ENCODE measurements at places on chromosomes 3 and 15.

GRCh38 chr3:10647376-10647775 lies 142.0 kb upstream of the ATP2B2 start:
- no peak for DNase-seq

DNA sequence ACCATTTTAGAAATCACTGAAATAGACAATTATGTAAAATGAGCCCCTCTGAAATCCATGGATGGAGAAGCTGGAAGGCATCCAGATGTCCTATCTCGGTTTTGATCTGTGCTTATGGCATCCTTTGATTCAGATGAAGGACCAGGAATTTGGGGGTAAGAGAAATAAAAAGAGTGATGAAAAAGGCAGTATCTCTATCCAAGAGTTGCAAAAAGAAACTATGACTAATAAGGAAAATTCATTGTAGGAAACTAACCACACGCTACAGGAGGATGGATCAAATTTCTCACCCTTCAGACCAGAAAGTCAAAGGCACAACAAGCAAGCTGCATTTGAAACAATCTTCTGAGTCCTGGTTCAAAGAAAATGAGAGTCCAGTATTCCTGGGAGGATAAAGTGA lies 34.8 kb downstream of the SRGAP3 start:
- no peak for DNase-seq

- DNase-seq, result no peak
Observed at GRCh38 chr15:92366381-92366780, 27.3 kb upstream of the ST8SIA2 start.

- no peak for DNase-seq
Observed at GRCh38 chr3:55690177-55690576, 203.1 kb upstream of the WNT5A start.

GRCh38 chr3:48504051-48504946 lies at the start of gene SHISA5:
SHISA5 (minus strand) TSS chr3:48504174; CDS start chr3:48504094, 80 bp downstream.
- peak; percentile 72 for DNase-seq

GRCh38 chr3:142889212-142890014 lies 530 bp upstream of the PCOLCE2 start:
- DNase-seq, result no peak

GRCh38 chr15:41936155-41936554 lies 36.2 kb downstream of the EHD4 start:
- no peak for DNase-seq

GRCh38 chr15:34338347-34338746 lies 766 bp upstream of the SLC12A6 start:
- DNase-seq, result no peak

- no peak for DNase-seq
Observed at GRCh38 chr15:61729646-61730045, 330.6 kb downstream of the VPS13C start.

Measured in glutamatergic neuron (in vitro differentiated cells).